ENCODE measurements at places on chromosomes 6 and 20.

DNA sequence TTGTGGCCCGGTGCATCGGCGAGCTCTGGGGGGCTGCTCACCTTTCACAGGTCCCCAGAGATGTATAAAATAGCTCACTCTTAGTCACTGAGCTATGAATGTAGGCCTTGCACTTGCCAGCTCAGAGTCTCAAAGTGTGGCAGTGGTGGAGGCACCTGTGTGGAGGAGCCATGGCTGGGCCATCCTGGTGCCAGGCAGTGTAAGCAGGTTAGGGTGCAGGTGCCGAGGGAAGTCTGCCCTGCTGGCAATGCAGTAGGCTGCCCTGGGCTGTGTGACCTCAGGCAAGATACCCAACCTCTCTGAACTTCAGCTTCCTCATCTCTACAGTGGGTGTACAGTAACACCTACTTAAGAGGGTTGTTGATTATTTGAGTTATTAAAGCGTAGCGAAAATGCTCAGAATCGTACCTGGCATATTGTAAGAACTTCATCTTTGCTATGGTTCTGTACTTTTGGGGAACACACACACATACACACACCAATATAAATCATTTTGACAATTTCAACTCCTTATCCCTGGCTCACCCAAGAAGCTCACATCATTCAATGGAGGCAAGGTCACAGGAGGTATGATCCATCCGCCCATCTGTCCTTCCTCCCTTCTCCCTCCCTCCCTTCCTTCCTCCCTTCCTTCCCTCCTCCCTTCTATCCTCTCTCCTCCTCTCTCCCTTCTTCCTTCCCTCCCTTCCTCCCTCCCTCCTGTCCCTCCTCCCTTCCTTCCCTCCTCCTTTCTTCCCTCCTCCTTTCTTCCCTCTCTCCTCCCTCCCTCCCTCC lies 66.8 kb upstream of the STX16 start:
- no peak overlapping the region for H3K27ac ChIP-seq
- no peak overlapping the region for H3K4me3 ChIP-seq
- peaks cover 14% of the 10 kb centered on the region for H3K27me3 ChIP-seq
- H3K4me1 ChIP-seq, result no peaks in the 10 kb centered on the region
- peaks cover 5% of the 10 kb centered on the region for H3K36me3 ChIP-seq

GRCh38 chr6:167956983-167957492 lies 40.4 kb upstream of the KIF25 start:
- no peaks in the 10 kb centered on the region for H3K4me1 ChIP-seq
- no peak for DNase-seq
- H3K27me3 ChIP-seq, result no peaks in the 10 kb centered on the region
- H3K36me3 ChIP-seq, result peaks cover 1% of the 10 kb centered on the region
- no peak overlapping the region for H3K27ac ChIP-seq
- no peak overlapping the region for H3K4me3 ChIP-seq

- H3K4me3 ChIP-seq, result no peak overlapping the region
- H3K27ac ChIP-seq, result peak overlapping the region; percentile 13
- DNase-seq, result no peak
- H3K4me1 ChIP-seq, result peaks cover 14% of the 10 kb centered on the region
- H3K27me3 ChIP-seq, result no peaks in the 10 kb centered on the region
Measured at GRCh38 chr6:38117281-38117680, 297.8 kb downstream of the ZFAND3 start.

GRCh38 chr6:160282444-160282843 lies 23.8 kb upstream of the SLC22A2 start:
- no peaks in the 10 kb centered on the region for H3K4me1 ChIP-seq
- no peak for DNase-seq
- no peaks in the 10 kb centered on the region for H3K36me3 ChIP-seq

- H3K27ac ChIP-seq, result no peak overlapping the region
- H3K36me3 ChIP-seq, result no peaks in the 10 kb centered on the region
- DNase-seq, result no peak
- no peaks in the 10 kb centered on the region for H3K27me3 ChIP-seq
- H3K4me3 ChIP-seq, result no peak overlapping the region
Measured at GRCh38 chr6:9250852-9251251, 815.5 kb upstream of the SLC35B3 start.

- peaks cover 8% of the 10 kb centered on the region for H3K36me3 ChIP-seq
- no peaks in the 10 kb centered on the region for H3K27me3 ChIP-seq
- no peak overlapping the region for H3K27ac ChIP-seq
- DNase-seq, result peak; percentile 58
- peaks cover 14% of the 10 kb centered on the region for H3K4me1 ChIP-seq
- H3K4me3 ChIP-seq, result no peak overlapping the region
Measured at GRCh38 chr6:42075159-42075838, 25.0 kb downstream of the TAF8 start.

Measured in activated T-cell treated with anti-CD3 and anti-CD28 coated beads, Interleukin-2, amount 50 U/mL, for 72 hours (primary cell).